ENCODE measurements at places on chromosomes 7 and 10.

- no peak for DNase-seq
Observed at GRCh38 chr10:107856047-107856315, 691.5 kb upstream of the SORCS1 start.

- peak; percentile 66 for DNase-seq
Observed at GRCh38 chr7:6256677-6257535, 15.5 kb downstream of the CYTH3 start.

DNA sequence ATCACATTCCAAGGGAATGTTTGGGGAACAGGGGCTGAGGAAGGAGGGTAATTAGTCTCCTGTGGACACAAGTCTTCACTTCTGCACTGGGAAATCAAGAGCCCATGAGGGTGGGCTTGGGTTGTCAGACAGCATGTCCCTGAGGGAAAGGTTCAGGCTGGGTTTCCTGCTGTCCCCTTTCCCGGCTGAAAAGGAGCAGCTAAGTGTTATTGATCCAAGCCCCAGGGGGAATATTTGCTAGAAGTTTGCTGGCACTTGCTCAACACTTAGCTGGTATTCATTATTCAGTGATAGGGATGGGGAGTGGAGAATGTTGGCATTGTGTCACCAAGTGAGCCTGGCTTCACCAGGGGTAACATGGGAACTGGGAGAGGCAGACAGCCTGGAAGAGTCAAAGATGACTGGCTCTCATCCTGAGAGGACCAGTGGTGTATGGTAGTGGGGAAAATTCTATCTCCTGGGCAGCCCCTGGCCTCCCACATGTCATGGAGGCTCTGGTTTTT, 344.4 kb upstream of the PODXL start:
- no peak for DNase-seq

DNA sequence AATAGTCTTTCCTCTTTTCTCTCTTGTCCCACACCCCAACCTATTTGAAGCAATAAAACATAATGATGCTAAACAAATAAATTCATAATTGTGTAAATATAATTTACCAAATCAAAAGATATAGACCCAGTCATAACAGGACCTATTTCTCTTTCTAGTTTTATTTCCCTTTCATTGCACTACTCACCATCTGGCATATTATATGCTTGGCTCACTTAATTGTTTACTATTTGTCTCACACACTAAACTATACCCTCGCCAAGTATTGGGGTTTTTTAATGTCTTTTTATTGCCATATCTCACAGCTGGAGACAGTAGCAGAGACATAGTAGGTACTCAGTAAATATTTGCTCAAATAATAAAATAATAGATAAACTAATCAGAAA, 597.5 kb upstream of the PCDH15 start:
- no peak for DNase-seq

DNA sequence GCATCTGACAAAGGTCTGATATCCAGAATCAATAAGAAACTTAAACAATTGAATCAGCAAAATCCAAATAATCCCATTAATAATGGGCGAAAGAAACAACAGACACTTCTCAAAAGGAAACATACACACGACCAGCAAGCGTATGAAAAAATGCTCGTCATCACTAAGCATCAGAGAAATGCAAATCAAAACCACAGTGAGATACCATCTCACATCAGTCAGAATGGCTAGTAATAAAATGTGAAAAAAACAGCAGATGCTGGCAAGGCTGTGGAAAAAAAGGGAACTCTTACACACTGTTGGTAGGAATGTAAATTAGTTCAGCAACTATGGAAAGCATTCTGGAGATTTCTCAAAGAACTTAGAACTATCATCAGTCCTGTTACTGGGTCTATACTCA, 496.7 kb downstream of the SH2D4B start:
- no peak for DNase-seq

DNA sequence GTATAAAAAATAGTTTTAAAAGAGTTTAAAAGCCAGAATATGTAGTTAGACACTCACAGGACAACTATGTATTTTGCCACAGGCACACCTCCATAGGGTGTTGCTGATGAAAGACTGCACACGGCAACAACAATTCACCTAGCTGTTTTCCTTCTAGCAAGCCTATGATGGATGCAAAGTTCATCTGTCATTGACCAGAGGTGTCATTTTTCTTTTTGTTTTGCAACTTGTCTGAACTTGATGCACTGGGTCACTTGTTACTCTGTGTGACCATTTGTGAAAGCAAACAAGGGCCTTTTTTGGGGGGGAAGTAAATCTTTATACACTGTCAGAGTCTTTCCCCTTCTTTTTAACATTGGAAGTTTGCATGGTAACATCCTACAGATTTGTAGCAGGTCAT, 258.0 kb upstream of the SEMA3A start:
- DNase-seq, result no peak

GRCh38 chr7:55457801-55458200, 92.7 kb downstream of the LANCL2 start:
- no peak for DNase-seq

DNA sequence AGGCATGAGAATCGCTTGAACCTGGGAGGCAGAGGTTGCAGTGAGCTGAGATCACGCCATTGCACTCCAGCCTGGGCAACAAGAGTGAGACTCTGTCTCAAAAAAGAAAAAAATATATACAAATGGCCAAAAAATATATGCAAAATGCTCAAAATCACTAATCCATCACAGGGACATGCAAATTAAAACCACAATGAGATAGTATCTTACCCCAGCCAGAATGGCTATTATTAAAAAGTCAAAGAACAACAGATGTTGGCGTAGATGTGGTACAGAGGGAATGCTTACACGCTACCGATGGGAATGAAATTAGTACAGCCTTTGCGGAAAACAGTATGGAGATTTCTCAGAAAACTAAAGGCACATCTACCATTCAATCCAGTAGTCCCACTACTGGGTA, 17.4 kb downstream of the SNX8 start:
- no peak for DNase-seq

GRCh38 chr10:6701289-6701688, 121.2 kb upstream of the PRKCQ start:
- no peak for DNase-seq

- no peak for DNase-seq
Observed at GRCh38 chr7:150421831-150422230, 28.6 kb upstream of the GIMAP8 start.

DNA sequence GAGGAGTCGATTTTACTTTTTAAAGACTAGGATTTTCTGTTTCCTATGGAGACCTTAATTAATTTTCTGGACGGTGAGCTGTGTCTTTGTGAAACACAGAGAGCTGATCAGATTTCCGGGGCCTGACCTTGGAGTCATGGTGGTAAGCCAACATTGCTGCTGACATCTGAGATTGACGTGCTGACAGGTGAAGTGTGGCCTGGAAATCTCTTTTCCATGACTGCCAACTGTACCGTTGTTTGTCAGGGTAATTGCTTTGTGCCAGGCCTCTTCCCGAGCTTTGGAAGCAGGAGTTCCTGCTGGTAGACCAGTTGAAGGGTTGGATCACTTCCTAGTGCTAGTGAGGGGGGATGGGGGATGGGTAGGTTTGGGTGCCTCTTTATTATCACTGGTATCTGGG, 71.2 kb downstream of the ADRA2A start:
- no peak for DNase-seq

DNA sequence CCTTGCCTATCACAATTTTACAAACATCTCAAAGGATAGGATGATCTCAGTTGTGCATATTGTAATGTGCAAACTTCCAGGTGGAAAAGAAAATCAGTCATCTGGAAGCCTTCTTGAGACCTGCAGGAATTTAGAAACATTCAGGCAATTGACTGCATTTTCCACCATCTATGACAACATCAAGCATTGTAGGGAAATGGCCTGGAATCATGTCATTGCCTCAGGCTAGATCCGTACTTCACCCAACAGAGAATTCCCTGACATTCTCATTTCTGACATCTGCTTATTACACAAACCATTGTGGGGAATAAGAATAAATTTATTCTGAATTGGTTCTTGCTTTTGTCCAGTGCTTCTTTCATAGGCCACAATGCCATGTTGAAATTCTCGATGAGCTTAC, 124.9 kb upstream of the NPVF start:
- DNase-seq, result no peak

DNA sequence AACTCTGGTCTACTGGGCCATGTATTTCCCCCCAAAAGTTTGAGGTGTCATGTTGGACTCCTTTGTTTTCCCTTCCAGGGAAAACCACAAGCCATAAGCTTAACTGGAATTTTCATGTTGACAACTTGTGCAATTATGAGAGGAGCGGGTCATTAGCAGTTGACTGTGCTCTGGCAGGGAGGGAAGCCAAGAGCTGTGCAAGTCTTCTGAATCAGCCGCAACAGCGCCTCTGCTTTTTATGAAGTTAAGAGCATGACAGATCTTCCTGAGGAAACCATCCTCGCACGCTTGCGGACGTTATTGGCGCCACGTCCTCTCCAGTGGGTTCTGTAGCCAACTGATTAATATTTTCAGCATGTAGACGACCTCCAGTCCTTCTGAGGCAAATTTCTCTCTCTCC, 148.7 kb upstream of the MKI67 start:
- peak; percentile 12 for DNase-seq

DNA sequence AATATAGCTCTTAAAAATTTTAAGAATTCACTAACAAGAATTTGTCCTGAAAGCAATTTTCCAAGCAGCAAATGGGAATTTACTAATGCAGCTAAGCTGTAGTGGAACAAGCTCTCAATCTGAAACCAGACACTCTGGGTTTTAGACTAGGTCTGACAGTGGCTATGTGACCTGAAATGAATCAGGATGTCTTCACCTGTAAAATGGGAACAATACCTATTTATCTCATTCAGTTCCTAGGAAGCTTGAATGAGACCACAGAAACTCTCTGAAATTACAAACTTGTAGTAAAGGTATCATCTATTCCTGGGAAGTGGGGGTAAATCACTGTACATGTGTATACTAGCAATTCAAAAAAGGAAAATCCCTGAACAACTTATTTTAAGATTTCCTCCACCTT, 1.2 kb downstream of the DNAJC2 start:
- no peak for DNase-seq

Data from fibroblast of pulmonary artery (primary cell).